Kidney epithelial cell (primary cell): ENCODE measurements at places on chromosomes 7 and 10.

- no peak for DNase-seq
These were observed 97.7 kb upstream of the PCBD1 start for GRCh38 chr10:70985824-70986622.

DNA sequence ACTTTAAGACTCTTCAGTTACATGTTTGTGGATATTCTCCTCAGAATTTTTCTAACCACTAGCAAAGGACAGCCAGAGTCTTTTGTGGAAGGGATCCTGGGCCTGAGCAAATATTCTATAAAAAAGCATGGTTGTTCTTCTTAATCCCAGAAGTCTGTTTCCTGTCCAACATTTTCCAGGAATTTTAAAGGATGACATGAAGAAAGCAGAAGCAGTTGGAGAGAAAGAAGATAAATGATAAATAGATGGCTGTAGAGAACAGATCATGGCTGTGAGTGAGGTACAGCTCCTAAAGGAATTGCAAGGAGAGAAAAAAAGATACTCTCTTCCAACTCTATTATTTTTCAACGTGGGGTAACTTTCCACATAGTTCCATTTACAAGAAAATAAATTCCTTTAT lies 91.8 kb upstream of the STEAP4 start:
- DNase-seq, result no peak

GRCh38 chr7:1679966-1680730 lies 10.1 kb downstream of the ELFN1 start:
- no peak for DNase-seq

DNA sequence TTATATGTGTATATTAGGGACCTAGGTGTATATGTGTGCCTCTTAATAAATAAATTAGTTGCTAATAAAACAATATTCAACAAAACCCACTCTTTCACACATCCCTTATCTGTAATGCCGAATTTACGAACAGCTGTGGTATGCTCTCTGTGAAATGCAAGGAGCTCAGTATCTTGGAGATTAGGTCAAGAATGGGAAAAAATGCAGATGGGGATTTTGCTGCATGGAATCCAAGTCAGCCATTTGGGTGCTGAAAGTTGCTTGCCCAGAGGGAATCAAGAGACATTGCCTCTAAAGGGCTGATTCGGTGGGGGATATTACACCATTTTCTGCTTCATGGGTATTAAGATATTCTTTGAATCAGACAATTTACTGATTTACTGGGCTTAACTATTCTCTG lies 93.5 kb downstream of the CREB5 start:
- no peak for DNase-seq
